ENCODE measurements at places on chromosomes 3 and 15. TPM values are rescaled to one million over a fixed set of nuclear protein-coding genes. Genes with fewer than 3 reads are reported as not detected.

GOLGA8J gene
- not detected for total RNA-seq

DNA sequence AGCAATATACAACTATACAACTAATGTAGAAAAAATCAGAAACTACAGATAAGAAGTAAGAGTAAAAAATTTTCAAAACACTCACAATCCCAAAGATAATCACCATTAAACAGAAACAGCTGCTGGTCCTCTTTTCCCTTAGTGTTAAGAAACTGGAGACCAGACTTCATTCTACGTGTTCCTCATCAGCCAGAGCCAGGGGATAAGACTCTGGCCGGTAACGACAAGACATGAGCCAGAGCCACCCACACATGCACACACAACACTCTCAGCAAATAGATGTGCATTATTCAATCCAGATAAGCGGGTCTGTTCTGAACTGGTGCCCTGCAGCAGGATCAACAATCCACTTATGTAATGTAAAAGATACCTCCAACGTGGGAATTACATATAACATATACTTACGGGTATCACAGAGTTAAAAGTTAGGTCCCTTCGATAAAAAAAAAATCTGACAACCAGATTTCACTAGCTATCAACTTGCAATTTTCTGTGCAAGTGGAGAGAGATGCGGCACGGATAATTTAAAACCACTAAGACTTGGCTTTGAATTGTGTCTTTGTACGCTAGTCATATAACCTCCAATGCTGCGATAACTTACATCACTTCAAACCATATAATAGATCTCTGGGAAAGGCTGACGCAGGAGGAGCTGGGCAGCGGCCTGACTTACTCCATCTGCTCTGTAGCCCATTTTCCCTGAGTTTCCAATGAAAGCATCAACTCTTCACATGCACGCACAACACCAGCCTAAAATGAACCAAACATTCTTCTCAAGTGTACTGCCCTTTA, 17.8 kb downstream of the PRICKLE2 start:
- no peak for DNase-seq

DNA sequence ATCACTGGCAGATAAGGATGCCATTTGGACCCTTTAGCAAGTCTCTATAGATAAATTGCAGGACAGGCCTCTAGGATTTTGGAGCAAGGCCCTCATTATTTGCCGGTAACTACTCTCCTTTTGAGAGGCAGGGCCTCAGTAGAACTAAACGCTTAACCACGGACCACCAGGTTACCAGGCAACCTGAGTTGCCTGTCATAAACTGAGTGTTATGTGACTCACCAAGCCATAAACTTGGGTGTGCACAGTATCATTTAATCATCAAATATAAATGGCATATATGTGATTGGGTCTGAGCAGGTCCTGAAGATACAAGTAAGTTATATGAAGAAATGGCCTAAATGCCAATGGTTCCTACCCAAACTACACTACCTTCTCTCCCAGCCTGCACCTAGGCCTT, 93.2 kb downstream of the BCHE start:
- no peak for DNase-seq

GRCh38 chr3:135136361-135137100, 341.5 kb downstream of the EPHB1 start:
- DNase-seq = no peak

- DNase-seq = no peak
Measured at GRCh38 chr3:155102329-155102728, 22.2 kb downstream of the MME start.

DNA sequence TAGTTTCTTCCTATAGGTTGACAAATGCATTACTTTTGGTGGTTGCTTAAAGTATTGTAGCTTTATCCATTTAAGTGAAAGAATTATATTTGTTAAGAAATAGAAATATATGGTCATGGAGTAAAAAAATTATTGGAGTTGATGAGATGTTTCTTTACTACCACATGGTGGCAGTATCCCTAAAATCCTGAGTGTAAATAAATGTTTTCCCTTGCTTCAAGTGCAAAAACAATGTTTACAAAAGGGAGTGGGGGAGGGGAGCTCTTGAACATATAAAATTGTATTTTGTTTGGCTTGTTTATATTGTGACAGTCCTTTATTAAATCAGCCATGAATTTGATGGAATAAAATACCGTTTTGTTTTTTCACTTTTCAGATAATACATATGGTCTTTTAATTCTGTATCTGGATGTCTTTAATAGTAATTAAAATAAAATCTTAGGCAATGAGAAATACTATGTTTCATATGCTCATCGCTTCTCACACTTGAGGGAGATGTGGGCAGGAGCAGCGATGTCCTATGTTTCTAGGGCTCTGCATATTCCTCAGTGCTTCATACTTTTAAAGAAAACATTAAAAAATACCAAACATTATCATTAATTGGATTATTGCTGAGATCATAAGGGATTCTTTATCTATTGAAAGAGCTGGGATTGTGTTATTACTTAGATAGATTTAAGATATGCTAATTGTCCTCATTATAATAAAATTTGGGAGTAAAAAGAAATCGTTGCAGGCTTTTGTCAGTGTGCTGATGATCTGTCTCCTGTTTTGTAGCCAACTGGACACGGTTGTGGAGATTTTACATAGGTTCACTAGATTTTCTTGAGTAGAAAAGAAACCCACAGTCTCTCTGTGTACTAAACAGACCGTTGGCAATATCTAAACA, 349.7 kb downstream of the TUSC7 start:
- DNase-seq = peak; percentile 19

- DNase-seq = no peak
Measured at GRCh38 chr15:56724232-56724631, 9.1 kb downstream of the ZNF280D start.
